ENCODE measurements at places on chromosomes 5 and 9.

DNA sequence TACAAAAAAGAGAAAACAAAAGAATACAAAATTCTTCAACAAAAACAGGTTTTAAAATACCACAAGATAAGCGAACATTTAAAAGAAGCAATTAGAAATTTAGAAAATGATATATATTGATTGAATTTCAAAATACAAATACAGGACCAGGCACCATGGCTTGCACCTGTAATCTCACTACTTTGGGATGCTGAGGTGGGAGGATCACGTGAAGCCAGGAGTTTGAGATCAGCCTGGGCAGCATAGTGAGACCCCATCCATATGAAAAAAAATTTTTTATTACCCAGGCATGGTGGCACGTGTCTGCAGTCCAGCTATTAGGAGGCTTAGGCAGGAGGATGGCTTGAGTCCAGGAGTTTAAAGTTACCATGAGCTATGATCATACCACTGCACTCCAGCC is 109.9 kb upstream of the SLC30A5 start:
- DNase-seq = no peak

DNA sequence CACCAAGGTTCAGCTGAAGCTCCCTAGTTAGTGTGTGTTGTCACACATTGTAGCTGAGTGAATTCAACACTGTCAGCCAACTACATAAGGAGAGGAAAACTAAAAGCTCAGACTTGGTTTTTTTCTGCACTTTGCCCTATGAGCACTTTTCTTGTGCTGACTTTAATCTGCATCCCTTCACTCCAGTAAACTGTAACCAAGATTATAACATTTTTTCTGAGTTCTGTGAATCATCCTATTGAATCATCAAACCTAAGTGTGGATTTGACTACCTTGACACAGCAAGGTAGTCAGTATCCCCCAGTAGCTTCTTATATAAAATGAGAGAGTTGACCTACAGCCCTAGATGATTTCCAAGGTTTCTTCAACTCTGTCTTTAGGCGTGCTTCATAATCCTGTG is 325.0 kb downstream of the AGTPBP1 start:
- no peak for DNase-seq

GRCh38 chr5:146753641-146754040 is 124.9 kb downstream of the PPP2R2B start:
- DNase-seq = no peak

DNA sequence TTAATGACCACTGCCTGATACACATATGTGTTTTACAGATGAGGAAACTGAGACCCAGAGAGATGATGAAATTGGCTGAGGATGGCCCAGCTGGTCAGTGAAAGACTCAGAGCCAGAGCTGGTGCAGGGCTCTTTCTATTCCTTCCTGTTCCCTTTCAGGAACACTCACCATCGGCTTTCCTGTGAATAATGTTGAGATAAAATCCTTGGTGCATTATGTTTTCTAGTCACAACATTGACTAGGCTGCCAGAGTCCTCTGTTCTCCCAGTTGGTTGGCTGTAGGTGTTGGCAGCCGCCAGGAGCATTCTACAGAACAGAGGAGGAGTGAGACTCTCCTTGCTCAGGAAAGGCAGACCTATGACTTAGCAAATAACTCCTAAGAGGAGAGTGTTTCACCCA is 14.8 kb downstream of the TGFBI start:
- DNase-seq = no peak

DNA sequence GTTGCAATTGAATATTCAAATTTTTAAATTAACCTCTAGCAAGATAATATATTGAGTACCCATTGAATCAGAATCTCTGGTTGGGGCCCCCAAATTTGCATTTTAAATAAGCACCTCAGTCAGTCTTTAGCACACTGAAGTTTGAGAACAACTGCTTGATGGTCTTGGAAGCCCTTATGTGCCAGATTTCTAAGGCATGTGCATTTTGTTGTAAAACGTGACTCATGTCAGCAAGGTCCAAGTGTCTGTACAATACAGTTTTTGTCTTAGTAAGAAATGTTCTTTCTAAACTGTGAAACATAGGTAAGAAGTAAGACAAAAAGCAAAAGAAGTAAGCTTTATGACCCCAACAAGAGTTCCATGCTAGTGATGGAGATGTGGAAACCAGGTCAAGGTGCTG is 59.1 kb upstream of the PHF2 start:
- no peak for DNase-seq

All from fibroblast of skin of right quadriceps (primary cell).